ENCODE measurements at places on chromosomes 16 and 17.

- no peak for DNase-seq
Measured at GRCh38 chr17:12789481-12790248, at the start of gene ARHGAP44. Gene ARHGAP44, plus strand, starts transcription at chr17:12789498. Its CDS starts 341 bp downstream, at chr17:12789839.

DNA sequence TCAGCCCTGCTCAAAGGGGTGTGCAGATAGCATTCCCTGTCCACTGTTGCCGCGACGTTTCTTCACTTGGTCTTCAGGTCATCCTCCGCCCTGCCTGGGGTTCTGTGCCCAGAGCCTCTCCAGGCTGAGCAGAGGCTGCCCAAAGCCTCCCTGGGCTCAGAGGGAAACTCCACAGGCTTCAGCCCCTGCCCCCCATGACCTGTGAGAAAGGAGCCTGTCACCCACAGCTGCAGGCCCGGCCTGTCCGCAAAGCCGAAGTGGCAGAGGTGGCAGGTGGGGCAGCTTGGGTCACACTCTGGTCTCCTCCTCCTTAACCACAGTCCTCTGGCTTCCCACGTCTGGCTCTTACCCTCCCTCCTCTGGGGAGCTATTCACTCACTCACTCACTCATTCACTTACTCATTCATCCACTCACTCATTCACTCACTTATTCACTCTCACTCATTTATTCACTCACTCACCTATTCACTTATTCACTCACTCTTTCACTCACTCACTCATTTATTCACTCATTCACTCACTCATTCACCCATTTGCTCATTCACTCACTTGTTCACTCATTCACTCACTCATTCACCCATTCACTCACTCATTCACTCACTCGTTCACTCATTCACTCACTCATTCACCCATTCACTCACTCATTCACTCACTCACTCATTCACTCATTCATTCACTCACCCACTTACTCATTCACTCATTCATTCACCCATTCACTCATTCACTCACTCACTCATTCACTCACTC, 7.1 kb upstream of the CPSF4L start:
- no peak for DNase-seq

DNA sequence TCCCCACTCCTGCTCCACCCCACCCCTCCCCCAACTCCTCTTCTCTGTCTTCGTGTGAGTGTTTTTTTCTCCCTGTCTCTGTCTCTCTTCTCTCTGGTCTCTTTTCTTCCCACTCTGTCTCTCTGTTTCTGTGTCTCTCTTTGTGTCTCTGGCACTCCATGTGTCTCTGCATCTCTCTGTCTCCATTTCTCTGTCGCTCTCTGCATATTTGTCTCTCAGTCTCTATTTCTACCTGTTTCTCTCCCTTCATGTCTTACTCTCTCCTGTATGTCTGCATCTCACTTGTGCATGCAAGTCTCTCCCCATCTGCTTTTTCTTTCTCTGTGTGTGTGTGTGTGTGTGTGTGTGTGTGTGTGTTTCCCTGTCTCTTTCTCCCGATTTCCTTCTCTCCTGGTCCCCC, 68.2 kb downstream of the LYRM1 start:
- no peak for DNase-seq

- no peak for DNase-seq
Measured at GRCh38 chr16:19113577-19114358, at the start of gene ITPRIPL2. Gene ITPRIPL2, plus strand, starts transcription at chr16:19113964. Its CDS starts 498 bp downstream, at chr16:19114462.

- DNase-seq: no peak
Measured at GRCh38 chr17:57372156-57372555, 115.8 kb downstream of the MSI2 start.

GRCh38 chr17:31428111-31428510, 36.6 kb downstream of the RAB11FIP4 start:
- no peak for DNase-seq

DNA sequence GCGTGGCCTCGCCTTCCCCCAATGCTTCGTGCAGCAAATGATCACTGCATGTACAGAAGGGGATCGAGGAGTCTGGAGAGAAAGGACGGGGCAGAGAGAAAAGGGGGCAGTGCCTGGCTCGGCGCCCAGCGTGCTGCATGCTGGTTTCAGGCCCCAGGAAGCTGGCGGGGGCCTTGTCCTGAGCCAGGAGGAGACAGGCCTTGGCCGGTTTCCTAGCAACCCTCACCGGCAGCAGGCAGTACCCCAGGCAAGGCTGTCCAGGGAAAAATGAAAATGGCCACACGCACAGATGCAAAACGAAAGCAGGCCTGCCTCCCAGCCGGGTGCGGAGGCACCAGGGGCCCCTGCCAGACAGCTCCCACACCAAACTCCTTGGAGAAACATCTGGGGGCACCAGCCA, 126.3 kb downstream of the ZFHX3 start:
- DNase-seq: no peak

DNA sequence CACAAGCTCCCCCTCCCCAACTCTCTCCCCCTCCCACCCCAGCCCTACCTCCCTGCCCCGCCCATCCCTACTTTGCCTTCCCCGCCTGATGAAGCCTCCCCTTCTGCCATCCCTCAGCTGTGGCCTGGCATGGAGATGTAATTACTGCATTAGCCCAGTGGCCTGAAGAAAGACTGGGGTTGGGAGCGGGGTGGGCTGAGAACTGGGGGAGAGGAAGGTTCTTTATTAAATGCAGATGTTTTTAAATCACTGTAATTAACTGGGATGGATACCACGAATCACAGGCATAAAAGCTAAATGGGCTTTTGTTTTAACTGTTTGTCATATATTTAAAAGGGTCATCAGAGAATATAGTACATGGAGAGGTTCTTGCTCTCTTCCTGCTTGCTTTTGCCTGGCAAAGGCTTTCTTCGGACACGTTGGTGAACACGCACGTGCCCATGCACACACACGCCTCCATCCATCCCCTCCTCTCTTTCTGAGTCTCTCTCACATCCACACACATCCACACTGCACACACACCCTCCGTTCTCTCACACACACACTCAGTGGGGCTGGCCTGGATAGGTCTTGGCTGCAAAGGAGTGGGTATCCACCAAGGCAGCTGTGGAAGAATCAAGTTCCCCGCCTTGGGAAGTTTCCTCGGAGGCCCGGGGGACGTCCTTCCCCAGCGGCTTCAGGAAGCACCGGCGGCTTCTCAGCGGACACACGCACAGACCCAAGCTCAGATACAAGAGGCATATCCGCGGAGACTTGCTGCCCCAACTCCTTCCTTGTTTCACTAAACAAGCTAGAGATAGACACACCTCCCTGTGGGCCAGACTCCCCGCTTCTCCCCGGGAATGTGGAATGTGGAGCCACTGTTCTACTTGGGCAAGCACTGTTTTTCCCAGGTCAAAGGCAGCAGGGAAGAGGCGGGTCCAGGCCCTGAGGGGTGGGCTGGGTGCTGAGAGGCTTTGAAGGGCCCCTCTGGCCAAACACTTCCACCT, 27.4 kb upstream of the TNRC6C start:
- no peak for DNase-seq

- DNase-seq: no peak
Measured at GRCh38 chr17:76873856-76874255, 5.7 kb downstream of the MGAT5B start.

GRCh38 chr16:84404936-84405639, 36.8 kb downstream of the ATP2C2 start:
- no peak for DNase-seq

DNA sequence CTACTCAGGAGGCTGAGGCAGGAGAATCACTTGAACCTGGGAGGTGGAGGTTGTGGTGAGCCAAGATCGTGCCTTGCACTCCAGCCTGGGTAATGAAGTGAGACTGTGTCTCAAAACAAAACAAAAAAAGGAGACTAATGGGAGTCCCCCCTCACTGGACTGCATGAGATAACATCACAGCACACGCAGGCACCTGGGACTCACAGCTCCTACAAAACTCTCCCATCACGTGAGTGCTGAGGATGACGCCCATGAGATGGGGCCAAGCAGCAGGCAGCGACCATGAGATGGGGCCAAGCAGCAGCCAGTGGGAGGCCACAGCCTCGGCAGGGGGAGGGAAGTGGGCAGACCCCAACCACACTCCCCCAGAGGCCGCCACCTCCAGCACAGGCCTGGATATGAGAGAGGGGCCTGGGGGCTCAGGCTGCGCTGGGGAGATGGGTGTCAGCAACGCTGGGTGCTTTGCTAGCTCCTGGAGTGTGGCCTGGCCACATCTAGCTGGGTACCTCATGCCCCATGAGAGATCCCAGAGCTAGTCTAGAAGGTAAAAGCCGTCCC, 15.4 kb downstream of the DNAAF8 start:
- DNase-seq: no peak
